MV-4-11 (cell line): ENCODE measurements at places on chromosomes 11 and 22.

GRCh38 chr11:565921-566509, 5.2 kb downstream of the RASSF7 start:
- DNase-seq: no peak

GRCh38 chr11:21552911-21553310, 640.0 kb upstream of the ANO5 start:
- no peak for DNase-seq

GRCh38 chr22:22346401-22347107, 102.0 kb downstream of the VPREB1 start:
- no peak for DNase-seq

DNA sequence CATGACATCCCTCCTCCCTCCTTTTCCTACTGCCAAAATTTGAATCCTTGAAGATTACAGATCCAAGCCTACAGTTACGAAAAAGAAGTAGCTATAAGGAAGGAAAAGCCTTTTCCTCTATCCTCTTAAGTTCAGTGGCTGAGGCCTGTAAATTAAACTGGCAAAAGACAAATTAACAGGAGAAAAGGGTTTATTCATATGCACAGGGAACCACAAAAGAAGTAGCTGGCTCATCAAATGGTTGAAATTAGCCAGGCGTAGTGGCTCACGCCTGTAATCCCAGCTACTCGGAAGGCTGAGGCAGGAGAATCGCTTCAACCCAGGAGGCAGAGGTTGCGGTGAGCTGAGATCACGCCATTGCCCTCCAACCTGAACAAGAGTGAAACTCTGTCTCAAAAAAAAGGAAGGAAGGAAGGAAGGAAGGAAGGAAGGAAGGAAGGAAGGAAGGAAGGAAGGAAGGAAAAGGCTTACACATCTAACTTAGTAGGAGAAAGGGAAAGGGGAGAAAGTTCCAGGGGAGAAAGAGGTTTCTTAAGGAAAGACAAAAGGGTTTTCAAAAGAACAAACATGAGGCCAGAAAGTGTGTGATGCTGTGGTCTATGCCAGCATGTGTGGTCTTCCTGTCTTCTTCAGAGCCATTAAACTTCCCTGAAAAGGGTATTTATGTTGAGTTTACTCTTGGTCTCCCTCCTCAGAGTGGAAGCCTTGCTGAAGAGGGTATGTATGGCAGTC, 5.1 kb upstream of the SMPD1 start:
- DNase-seq: no peak

DNA sequence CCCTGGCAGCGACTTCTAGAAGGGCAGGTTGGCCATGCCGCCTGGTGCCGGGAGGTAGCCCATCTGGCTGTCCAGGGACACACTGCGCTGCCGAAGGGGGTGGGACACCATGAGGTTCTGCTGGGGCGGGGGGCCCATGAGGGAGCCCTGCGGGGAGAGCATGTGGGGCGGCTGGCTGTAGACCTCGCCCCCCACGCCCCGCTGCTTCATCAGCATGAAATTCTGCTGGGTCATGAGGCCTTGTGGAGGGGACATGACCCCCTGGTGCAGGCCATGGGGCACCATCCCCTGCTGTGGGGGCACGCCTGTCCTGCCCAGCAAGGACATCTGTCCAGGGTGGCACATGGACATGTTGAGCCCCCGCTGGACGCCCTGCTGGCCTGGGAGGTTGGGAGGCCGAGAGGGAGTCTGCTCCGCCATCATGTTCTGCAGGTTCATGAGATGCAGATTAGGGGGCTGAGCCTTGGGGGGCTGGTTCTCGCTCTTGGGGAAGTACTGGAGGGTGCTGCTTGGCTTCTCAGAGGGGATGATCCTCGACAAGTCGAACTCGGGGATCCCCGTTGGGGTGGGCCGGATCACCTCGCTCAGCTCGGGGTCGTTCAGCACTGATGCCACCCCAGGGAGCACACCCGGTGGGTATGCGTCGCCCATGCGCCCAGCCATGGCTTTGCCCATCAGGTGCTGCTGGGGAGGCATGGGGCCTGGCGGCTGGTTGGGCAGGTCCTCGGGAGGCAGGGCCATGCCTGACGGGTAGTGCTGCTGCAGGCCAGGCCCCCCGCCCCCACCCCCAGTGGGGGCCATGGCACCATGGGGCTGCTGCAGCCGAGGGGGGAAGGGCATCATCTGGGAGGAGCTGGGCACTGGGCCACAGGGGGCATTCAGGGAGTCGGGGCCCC, 15.0 kb downstream of the CXCR5 start:
- DNase-seq: no peak

- DNase-seq: no peak
Observed at GRCh38 chr11:22809893-22810292, 19.7 kb downstream of the SVIP start.

DNA sequence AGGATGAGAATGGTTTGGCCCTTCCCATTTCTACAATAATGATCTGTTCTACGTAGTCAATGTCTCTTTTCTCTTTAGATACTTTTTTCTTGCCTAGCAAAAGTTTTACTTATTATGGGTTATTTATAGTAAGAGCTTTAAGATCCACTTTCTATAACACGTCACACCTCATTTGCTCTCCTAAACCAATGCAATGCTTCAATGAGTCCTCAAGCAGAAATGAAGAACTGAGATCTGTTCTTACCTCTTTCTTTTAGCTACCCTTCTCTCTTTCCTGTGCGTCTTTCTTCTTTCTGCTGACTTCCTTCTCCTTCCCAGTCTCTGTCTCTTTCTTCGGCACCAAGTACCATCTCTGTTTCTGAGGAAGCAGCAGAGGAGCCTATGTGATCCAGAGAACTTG, 61.8 kb downstream of the SNX19 start:
- DNase-seq: no peak

- DNase-seq: no peak
Observed at GRCh38 chr22:28310299-28310698, 369.3 kb downstream of the TTC28 start.

DNA sequence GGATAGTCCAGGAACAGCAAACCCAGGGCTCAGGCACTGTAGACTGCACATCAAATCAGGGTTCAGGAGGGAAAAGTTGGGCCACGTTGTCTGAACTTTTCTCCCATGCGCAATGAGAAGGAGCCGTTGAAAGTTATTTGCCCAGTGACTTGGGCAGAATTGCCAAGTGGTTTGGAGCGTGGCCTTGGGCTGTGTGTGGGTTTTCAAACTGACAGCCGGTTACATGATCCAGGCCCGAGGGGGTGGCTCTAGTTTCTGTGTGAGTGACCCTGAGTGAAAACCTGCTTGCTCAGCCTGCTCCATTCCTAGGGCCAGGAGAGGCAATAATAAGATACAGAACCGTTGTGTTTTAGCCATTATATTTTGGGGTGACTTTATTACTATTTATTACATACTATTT, 20.3 kb downstream of the MB start:
- DNase-seq: no peak

DNA sequence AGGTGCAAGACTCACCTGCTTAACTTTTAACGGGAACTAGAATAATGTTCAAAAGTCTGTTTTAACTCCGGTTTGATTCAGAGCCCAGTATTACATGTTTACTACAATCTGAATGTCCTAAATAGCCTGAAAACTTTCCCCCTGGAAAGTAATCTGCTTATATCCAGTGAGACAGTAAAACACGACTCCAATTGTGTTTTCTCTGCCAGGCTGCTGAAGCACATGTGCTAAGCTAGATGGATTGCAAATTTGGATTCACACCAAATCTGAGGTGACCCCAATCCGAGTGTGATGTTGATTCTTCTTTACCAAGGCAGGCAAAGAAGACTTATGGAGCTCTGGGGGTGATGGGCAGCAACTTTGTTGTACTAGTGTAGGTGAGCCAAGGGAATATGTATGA, 158.7 kb upstream of the PDGFD start:
- no peak for DNase-seq

GRCh38 chr22:40156001-40156516, 21.7 kb upstream of the TNRC6B start:
- DNase-seq: peak; percentile 74

- peak; percentile 37 for DNase-seq
Observed at GRCh38 chr22:41907436-41908401, 7.2 kb downstream of the SHISA8 start.

GRCh38 chr11:45921561-45922424, 663 bp upstream of the LARGE2 start:
- DNase-seq: no peak

- no peak for DNase-seq
Observed at GRCh38 chr11:73869332-73869949, 7.2 kb downstream of the COA4 start.

GRCh38 chr11:23846902-23847422, 649.9 kb upstream of the LUZP2 start:
- peak; percentile 74 for DNase-seq

- peak; percentile 66 for DNase-seq
Observed at GRCh38 chr11:13333456-13333957, 55.9 kb downstream of the BMAL1 start.

DNA sequence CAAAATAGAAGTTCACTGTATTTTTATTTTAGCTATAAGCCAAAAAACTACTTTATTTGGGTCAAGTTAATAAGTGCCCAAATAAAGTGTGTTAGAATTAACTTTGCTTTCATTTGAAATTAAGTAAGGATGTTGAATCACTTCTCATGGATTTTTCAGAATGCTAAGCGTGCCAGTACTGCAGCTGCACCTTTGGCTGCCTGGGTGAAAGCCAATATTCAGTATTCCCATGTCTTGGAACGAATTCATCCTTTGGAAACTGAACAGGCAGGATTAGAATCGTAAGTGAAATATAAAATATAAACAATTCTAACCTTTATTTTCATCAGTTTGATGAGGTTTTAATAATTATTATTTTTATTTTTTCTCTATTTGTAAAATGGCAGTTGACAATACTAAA, 113.6 kb downstream of the DYNC2H1 start:
- DNase-seq: no peak

DNA sequence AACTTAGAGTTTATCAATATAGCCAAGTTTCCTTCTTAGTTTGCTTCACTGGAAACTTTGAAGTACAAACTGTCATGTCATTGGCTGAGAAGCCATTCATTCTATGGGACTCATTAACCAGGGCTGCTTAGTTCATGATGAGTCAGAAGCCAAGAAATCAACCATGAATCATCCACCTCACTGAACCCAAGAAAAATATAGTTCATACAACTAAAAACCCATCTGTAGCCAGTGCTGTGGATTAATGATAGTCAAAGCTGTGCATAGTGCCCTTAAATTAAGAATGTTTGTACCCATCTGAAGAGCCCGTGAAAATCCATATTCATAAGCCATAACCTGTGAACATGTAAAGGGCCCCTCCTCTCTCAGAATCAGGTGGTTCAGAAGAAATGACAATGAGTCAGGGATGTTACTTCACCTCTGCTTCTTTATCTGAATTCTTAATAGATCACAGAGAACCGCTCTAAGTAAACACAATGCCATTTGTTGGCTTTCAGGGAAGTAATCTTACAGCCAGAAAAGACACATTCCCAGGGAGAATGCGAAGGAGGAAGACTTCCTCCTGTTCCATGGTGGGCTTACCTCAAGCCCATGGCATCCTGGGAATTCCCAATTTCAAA, 25.4 kb downstream of the MMP20 start:
- peak; percentile 78 for DNase-seq

DNA sequence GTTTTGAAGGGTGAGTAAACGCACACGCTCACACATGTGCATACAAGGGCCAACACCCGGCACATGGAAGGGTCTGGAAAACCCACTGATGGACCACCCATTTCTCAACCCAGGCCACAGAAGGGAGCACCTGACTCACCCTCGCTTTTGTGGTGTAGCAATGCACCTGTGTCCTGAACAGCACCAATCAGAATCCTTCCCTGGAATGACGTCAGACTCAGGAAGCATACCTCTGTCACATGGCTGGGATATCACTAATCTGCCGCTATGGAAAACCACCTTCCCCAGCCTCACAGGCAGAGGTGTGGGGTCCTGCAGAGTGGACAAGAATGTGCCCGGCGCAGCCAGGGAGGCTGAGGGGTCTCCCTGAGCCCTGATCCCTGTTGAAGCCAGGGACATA, 9.0 kb upstream of the OSM start:
- no peak for DNase-seq

DNA sequence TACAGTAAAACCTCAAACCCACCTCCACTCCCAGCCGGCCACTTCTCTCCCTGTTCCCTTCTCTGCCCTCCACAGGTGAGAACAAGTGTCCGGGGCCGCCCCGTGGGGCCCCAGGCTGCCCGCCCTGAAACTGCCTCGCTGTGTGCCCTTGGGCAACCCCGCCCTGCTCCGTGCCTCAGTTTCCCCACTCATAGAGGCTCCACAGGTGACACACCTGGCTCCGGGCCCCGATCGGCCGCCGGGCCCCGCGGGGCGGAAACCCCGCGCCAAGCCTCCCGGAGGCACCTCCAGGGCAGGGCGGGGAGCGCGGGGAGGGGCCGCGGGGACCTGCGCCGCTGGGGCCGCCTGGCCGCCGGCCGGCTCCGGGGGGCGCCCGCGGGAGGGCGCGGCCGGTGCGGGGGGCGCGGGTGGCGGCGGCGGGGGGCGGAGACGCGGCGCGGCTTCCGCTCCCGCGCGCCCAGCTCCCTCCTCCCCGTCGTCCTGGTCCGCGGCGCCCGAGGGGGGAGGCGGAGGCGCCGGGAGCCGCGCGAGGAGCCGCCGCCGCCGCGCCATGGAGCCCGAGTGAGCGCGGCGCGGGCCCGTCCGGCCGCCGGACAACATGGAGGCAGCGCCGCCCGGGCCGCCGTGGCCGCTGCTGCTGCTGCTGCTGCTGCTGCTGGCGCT, at the start of gene LRP5:
Gene LRP5 (plus strand): TSS at position 475 of the 663 bp plus-strand sequence. CDS start 124 bp downstream, at position 599.
- DNase-seq: no peak

DNA sequence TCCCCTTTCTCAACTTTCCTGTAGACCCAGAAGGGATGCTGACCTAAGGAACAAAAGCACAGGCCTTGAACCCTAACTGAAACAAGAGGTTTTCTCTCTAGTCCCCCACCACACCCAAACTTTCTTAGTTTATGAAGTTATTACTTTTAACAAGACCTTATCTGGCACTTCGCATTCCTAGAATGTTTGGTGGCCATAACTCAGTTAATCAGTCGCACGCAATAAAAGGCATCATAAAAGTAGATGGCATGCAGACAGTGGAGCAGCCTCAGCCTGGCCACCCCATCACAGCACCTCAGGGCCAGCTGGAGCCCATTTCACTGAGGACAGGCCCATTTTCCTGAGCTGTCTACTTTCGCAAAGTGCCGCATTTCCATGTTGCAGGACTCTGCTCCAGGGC, 301.9 kb downstream of the OPCML start:
- DNase-seq: no peak

GRCh38 chr11:78744202-78744601, 169.5 kb upstream of the NARS2 start:
- no peak for DNase-seq

- peak; percentile 61 for DNase-seq
Observed at GRCh38 chr11:73750228-73750627, 10.6 kb downstream of the RAB6A start.
